ENCODE measurements at places on chromosomes 11 and 22.

DNA sequence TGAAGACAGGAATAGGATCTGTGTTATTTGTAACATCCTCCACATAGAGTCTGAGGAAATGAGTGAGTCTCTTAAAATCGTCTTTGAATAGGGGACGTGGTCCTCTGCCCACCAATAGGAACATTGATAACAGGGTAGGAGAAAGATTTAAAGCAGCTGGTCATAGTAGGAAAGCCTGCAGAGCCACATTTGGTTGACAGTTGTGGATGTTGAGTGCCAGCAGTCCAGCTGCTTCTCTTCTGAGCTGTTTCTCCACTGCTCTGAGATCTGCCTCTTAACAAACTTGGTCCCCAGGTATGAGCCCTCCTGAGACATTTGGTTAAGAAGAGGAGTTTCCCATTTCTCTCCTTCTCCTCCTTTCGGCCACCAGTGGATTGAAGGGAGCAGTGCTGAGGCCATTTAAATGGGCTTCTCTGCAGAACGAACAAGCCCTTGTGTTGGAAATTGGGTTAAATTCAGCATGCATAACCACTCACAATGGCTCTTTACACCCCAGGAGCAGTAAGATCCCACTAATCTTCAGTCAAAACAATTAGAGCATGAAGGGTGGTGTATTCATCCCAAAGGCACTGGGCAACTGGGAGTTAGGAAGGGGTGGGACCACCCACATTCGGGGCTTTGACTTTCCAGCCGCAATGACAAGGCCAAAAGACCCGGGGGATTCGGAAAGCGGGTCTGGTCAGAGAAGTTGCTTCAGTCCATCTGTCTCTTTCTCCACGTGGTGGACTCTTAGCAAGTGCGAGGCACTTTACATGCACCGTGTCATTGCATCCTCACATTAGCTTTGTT lies 32.3 kb downstream of the MIAT start:
- H3K27ac ChIP-seq: no peak overlapping the region
- no peaks in the 10 kb centered on the region for H3K4me1 ChIP-seq
- H3K27me3 ChIP-seq: no peaks in the 10 kb centered on the region
- H3K4me3 ChIP-seq: no peak overlapping the region
- no peak for DNase-seq

DNA sequence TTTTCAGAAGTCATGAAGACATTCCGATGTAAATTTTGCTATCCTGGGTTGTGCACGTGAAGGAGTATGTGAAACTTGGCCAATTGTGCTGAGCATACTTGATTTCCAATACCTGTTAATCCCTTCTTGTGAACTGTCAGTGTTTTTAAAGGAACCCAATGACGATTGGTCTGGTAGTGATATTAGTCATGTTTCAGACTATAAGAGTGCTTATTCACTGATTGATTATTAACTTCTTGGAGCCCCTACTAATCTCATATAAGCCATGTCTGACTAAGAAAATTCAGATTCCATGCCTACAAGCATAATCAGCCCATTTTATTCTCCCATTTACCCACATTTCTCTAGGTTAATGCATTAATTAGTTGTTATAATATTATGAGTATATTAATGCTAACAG lies 330.8 kb upstream of the MTNR1B start:
- H3K27me3 ChIP-seq: no peaks in the 10 kb centered on the region
- no peak for DNase-seq
- H3K4me3 ChIP-seq: no peak overlapping the region
- no peak overlapping the region for H3K27ac ChIP-seq
- H3K36me3 ChIP-seq: no peaks in the 10 kb centered on the region

DNA sequence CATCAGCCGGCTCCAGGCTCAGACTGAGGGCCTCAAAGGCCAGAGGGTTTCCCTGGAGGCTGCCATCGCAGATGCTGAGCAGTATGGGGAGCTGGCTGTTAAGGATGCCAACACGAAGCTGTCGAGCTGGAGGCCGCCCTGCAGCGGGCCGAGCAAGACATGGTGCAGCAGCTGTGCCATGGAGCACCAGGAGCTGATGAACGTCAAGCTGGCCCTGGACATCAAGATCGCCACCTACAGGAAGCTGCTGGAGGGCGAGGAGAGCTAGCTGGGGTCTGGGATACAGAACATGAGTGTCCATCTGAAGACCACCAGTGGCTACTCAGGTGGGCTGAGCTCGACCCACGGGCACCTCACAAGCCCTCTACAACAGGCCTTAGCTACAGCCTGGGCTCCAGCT lies 4.0 kb upstream of the SCUBE2 start:
- no peak overlapping the region for H3K4me3 ChIP-seq
- no peak for DNase-seq
- no peaks in the 10 kb centered on the region for H3K36me3 ChIP-seq
- H3K4me1 ChIP-seq: no peaks in the 10 kb centered on the region

DNA sequence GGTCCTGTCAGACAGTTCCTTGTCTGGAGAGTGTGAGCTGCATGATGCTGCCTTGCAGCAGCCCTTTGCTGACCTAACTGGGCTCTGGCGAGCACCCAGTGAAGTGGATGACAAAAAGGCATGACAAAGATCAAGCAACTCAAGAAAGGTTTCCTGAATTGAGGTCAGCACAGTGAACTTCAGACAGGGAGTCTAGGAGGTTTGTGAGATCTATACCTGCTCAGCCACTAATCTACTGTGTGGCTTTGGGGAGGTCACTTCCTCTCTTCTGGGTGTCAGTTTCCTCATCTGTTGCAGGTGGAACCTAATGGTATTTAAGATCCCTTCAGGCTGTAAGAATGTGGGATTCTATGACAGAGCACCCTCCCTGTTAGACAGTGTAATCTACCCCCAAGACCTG lies 213.9 kb upstream of the NARS2 start:
- no peak for DNase-seq
- no peak overlapping the region for H3K27ac ChIP-seq
- no peaks in the 10 kb centered on the region for H3K4me1 ChIP-seq

DNA sequence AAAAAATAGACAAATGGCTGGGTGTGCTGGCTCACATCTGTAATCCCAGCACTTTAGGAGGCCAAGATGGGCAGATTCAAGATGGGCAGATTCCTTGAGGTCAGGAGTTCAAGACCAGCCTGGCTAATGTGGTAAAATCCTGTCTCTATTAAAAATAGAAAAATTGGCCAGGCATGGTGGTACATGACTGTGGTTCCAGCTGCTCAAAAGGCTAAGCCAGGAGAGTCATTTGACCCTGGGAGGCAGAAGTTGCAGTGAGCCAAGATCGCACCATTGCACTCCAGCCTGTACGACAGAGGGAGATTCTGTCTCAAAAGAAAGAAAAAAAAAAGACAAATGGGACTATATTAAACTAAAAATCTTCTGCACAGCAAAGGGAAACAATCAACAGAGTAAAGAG lies 55.4 kb downstream of the USP35 start:
- H3K36me3 ChIP-seq: no peaks in the 10 kb centered on the region
- no peaks in the 10 kb centered on the region for H3K27me3 ChIP-seq
- no peaks in the 10 kb centered on the region for H3K4me1 ChIP-seq
- H3K4me3 ChIP-seq: no peak overlapping the region
- no peak for DNase-seq
- no peak overlapping the region for H3K27ac ChIP-seq

GRCh38 chr11:81032906-81033305 lies 1592.1 kb upstream of the TENM4 start:
- H3K4me1 ChIP-seq: no peaks in the 10 kb centered on the region
- H3K36me3 ChIP-seq: no peaks in the 10 kb centered on the region
- H3K27me3 ChIP-seq: no peaks in the 10 kb centered on the region
- no peak overlapping the region for H3K4me3 ChIP-seq
- no peak overlapping the region for H3K27ac ChIP-seq
- peak; percentile 60 for DNase-seq

DNA sequence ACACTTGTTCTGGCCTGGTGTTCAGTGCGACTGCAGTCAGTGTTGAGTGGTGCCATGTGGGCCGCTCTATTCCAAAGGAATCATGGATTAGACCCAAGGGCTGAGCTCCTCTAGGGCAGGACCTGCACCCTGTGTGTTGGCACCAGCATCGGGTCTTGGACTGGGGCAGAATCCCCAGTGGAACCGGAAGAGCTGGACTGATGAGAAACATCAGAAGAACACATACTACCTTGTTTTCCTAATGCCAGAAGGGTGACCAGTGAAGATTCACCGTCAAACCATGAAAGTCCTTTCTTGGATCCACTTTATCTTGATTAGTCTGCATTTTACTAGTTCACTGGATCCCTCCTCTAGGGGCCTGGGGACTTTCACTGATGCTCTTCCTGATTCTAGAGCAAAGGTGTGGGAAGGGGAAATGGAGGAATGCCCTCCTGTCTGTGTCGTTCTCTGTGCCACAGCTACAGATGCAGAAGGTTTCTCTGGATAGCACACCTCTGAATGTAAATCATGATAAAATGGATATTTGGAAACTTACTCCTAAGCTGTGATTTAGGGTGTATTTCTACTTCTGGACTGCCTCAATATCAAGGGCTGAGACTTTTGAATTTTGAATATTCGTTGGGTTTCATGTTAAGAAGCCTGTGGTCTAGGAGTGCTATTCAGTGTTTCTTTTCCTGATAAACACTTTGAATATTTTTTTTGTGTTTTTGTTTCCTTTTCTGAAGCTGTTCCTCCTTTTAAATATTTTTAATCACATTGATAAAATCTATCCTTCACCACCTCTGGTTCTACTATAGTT lies 11.0 kb upstream of the GLB1L3 start:
- no peaks in the 10 kb centered on the region for H3K27me3 ChIP-seq
- H3K4me1 ChIP-seq: no peaks in the 10 kb centered on the region
- peaks cover 10% of the 10 kb centered on the region for H3K36me3 ChIP-seq

DNA sequence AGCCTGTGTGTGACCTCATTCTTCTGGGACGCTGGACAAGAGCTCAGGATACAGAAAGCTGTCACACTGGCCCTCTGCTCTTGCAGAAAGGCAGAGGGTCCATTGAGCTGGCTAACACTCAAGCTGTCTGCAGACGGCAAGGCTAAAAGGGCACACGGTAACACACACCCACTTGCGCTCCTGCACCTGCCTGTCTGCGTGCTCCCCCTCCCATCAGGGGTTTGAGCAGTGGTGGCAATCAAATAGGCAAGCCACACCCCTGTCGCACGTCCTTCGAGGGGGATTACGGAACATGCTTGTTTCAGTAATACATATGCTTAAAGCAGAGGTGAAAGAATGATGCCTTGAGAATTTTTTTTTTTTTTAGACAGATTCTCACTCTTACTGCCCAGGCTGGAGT lies 7.1 kb upstream of the QSER1 start:
- no peaks in the 10 kb centered on the region for H3K4me1 ChIP-seq
- H3K36me3 ChIP-seq: no peaks in the 10 kb centered on the region
- no peak overlapping the region for H3K4me3 ChIP-seq
- no peak overlapping the region for H3K27ac ChIP-seq
- H3K27me3 ChIP-seq: no peaks in the 10 kb centered on the region
- no peak for DNase-seq

- no peak overlapping the region for H3K4me3 ChIP-seq
- H3K27me3 ChIP-seq: no peaks in the 10 kb centered on the region
- H3K27ac ChIP-seq: no peak overlapping the region
Measured at GRCh38 chr22:23145878-23146470, 697 bp downstream of the RAB36 start.

DNA sequence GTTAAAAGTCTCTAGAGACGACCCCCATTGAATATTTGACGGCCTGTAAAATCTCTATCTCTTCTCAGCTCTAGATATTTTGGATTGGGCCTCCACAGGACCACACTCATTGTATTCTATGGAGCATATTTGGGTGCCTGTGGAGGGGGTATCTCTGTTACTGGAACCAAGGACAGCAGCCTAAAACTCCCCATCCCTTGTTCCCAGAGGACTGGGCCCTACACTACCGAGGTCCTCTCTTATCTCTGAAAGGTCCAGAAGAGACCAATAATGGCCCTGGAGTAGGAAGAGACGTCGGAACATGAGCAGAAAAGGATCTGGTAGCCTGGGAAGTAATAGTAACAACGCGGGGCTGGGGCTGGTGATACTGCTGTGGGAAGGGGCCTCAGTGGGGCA lies 542 bp downstream of the HPS4 start:
- peaks cover 5% of the 10 kb centered on the region for H3K4me1 ChIP-seq
- peak overlapping the region; percentile 90 for H3K27ac ChIP-seq
- DNase-seq: no peak
- peaks cover 18% of the 10 kb centered on the region for H3K36me3 ChIP-seq
- H3K27me3 ChIP-seq: no peaks in the 10 kb centered on the region

- DNase-seq: no peak
- H3K27me3 ChIP-seq: no peaks in the 10 kb centered on the region
- H3K27ac ChIP-seq: no peak overlapping the region
Measured at GRCh38 chr22:27137871-27138337, 480.5 kb downstream of the MIAT start.

DNA sequence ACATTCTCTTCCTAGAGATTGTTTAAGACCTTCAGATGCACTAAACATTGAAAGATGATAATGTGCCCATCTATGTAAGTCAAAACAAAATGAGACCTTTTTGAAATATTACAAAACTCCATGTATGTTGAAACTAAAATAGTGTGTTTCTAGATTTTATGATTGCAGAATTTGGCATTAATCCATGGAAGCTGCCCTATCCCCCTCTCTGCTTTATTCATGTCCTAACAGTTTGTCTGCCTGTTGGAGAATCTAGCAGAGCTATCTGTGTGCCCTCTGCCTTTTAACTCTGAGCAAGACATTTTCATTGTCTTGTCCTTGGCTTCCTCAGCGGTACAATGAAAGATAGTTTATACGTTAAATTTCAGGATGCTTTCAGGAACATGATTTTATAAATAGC lies 105.5 kb downstream of the FAT3 start:
- no peak overlapping the region for H3K4me3 ChIP-seq
- H3K36me3 ChIP-seq: no peaks in the 10 kb centered on the region
- no peaks in the 10 kb centered on the region for H3K27me3 ChIP-seq
- no peak for DNase-seq

DNA sequence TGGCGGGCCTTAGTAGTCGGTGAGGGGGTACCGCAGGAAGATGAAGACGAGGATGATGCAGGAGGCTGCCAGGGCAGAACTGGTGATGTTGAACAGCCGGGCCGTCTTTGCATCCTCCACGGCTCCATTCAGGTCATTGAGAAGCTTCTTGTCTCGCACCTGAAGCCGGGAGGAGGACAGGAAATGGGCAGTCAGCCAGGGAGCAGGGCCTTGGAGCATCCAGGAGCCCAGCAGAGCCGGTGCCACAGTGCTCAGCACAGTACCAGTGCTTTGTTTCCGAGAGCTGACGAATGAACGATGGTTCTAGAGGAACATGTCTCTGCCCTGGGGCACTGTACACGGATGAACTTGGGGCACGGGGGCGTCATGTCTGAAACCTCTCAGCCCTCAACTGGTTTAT lies 15.1 kb downstream of the IFITM10 start:
- no peak overlapping the region for H3K4me3 ChIP-seq
- H3K27ac ChIP-seq: no peak overlapping the region

DNA sequence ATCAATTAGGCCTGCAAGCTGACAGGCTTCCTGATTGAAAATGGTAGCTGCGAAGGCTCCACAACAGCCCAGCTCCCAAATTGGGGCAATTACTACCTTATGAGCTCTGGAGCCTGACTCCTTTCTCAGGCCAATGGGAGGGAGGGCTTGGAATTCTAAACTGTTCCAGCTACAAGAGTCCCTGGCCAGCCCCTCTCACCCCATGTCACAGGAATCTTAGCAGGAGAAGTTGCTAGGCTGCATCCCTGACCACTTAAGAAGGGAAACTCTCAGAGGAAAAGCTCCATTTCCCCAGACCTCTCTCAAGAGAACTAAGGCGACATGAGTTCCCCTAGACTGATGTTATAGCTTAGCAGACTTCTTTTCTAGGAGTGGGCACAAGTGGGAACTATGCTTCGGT lies 4.9 kb downstream of the LRP4 start:
- peaks cover 5% of the 10 kb centered on the region for H3K27me3 ChIP-seq
- H3K36me3 ChIP-seq: no peaks in the 10 kb centered on the region
- H3K4me3 ChIP-seq: no peak overlapping the region
- no peak for DNase-seq
- H3K4me1 ChIP-seq: peaks cover 3% of the 10 kb centered on the region

- H3K27ac ChIP-seq: no peak overlapping the region
- DNase-seq: no peak
- H3K36me3 ChIP-seq: no peaks in the 10 kb centered on the region
- H3K27me3 ChIP-seq: no peaks in the 10 kb centered on the region
- H3K4me1 ChIP-seq: no peaks in the 10 kb centered on the region
Measured at GRCh38 chr11:121929581-121929980, 186.4 kb downstream of the BLID start.

Measured in small intestine (tissue), 16 donors.